ENCODE measurements at places on chromosomes 13 and 19.

- no peak for DNase-seq
These were observed at the start of gene ETV2 for GRCh38 chr19:35641515-35642151. Gene ETV2 (plus strand): TSS chr19:35641745. CDS start chr19:35642461, 716 bp downstream.

- no peak for DNase-seq
These were observed 12.9 kb downstream of the RANBP3 start for GRCh38 chr19:5964816-5965565.

- no peak for DNase-seq
These were observed 34.1 kb downstream of the PSG5 start for GRCh38 chr19:43152214-43152613.

DNA sequence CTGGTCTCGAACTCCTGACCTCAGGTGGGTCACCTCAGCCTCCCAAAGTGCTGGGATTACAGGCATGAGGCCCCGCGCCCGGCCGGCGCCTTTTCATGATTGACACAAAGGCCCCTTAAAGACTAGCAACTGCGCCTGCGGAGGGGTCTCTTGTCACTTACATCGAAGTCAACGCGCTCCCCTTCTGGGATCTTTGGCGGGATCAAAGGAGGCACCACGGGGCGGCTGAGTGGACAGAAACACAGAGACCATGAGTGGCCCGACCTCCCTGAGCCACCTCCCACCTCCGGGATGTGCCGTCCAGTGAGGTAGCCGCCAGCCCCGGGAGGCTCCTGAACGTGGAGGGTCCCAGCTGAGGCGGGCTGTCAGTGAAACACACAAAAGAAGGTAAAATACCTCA, 7.3 kb downstream of the TNNT1 start:
- DNase-seq: no peak

DNA sequence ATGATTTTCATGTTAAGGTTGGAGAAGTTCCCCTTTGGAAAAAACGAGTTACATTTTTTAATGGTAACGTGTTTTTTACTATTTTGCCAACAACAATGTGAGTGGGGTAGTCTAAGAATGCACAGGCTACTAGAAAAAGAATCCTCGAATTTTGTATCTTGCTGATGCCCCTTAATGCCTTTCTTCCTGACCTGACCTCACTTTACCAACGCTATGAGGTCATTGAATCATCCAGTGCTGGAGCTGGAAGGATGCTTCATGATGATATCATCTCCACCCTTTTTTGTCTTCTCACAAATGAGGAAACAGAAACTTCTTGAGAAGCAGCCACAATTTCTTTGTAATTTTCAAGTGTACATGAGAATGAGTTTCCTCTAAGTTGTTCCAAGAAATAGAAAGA, 8.2 kb upstream of the UBL3 start:
- DNase-seq: no peak

- no peak for DNase-seq
These were observed 5.6 kb downstream of the KLK2 start for GRCh38 chr19:50878851-50879250.

DNA sequence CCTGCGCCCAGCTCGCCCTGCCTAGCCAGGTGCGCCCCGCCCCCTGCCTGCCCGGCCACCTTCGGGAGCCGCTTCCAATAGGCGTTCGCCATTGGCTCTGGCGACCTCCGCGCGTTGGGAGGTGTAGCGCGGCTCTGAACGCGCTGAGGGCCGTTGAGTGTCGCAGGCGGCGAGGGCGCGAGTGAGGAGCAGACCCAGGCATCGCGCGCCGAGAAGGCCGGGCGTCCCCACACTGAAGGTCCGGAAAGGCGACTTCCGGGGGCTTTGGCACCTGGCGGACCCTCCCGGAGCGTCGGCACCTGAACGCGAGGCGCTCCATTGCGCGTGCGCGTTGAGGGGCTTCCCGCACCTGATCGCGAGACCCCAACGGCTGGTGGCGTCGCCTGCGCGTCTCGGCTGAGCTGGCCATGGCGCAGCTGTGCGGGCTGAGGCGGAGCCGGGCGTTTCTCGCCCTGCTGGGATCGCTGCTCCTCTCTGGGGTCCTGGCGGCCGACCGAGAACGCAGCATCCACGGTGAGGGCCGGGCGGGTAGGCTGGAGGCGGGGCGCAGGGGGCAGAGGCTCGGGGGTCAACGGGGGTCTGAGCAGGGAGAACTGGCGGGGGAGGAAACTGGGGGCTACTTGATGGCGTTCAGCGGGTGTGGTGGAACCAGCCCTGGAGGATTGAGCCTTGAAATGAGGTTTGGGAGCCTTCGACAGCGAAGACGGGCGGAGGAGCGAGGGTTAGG, at the start of gene SPINT2:
SPINT2 (plus strand) TSS at position 88 of the 727 bp plus-strand sequence; CDS start at position 408, 320 bp downstream.
- no peak for DNase-seq

GRCh38 chr19:55500368-55500952, 12.2 kb downstream of the SSC5D start:
- no peak for DNase-seq

DNA sequence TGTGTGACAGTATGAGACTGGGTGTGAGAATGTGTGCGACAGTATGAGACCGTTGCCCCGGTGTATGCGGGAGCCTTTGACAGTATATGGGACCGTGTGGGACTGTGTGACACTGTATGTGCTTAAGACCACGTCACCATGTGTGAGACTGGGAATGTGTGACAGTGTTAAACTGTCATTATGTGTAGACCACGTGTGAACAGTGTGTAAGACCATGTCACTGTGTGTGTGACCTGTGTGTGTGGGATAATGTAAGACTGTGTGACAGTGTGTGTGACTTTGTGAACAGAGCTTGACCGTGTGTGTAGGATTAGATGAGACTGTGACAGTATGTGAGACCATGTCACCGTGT, 549 bp downstream of the ZNF583 start:
- no peak for DNase-seq

DNA sequence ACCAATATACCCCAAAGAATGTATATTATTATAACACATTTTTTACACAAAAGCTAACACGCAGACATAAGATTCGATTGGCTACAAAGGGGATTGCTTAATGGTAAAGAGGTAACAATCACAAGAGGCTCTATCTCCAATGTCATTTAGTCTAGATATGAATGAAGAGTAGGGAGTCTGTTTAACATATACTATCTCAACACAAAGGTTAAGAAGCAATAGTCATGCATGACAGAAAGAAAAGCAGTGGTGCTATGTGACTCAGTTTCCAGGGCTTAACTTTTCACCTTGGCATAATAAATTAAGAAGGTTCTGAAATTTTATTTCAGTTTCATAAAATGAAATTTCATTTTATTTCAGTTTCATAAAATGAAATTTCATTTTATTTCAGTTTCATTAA, 33.3 kb downstream of the UFM1 start:
- no peak for DNase-seq

DNA sequence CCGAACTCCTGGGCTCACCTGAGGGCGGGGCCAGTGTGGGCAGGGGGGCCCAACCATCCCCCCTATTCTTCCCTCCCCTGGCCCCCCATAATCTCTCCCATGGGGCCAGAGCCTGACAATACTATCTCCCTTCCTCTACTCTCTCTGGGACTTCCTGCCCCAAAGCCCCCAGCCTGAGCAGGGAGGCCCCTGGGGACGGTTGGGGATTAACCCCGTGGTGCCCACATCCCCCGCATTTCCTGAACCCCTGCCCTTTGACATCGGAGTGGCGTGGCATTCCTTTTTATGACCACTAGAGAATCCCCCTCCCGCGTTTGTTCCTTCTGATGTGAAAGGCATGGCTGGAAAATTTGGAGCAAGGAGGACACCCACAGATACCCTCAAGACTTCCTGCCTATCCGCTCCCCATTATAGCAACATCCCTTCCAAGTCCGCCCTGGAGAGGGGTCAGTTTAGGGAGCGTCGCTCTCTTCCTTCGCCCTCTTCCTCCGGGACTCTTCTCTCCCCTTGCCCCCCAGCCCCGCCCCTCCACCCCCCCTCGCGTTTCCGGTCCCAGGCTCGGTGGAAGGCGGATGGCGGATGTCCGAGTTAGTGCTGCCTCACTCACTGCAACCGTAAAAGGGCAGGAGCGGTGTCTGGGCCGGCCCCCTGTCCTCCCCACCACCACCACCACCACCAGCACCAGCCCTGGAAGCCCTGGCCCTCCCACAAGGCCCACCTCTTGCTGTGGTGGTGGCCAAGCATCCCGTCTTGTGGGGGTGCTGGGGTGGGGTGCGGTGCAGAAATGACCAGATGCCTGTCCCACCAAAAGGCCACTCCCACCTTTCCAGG, 1.8 kb downstream of the VASP start:
- DNase-seq: no peak

GRCh38 chr19:41792513-41793413, 3.6 kb upstream of the CEACAM3 start:
- DNase-seq: peak; percentile 10

- no peak for DNase-seq
These were observed 30.8 kb upstream of the PEPD start for GRCh38 chr19:33552191-33552927.

- DNase-seq: no peak
These were observed at the start of gene NMRK2 for GRCh38 chr19:3932931-3933810. Gene NMRK2 (plus strand): TSS chr19:3933069. CDS start chr19:3933672, 603 bp downstream.

- DNase-seq: no peak
These were observed 159.8 kb downstream of the PCDH9 start for GRCh38 chr13:67070306-67070705.

GRCh38 chr13:95388420-95389079, 87.3 kb upstream of the ABCC4 start:
- DNase-seq: no peak

DNA sequence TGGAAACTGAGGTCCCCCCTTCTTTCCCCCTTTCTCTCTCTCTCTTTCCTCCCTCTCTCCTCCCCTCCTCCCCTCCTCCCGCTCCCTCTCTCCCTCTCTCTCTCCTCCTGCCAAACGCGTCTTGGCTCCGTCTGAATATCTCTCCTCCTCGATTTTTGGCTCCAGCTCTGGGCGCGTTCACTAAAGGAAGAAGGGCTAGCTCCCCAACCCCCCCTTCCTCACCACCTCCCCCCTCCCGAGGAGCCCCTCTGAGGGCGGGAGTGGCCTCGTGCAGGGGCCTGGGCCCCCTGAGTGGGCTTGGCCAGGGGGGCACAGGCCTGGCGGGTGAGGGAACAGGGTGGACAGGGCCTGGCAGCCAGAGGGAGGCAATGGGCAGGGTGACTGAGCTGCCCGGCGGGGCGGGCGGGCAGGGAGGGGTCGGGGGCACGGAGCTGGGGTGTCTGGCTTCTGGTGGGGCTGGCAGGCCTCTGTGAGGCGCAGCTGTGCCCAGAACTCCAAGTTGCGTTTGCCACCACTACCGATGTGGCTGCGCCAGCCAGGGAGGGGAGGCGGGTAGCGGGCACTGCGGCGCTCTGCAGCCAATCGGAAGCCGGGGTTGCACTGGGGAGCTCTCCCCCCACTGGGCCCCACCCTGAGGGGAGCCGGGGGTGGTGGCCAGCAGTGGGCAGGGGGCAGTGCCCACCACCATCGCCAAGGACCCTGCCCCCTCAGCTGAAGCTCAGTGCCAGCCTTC, 7.1 kb downstream of the NFIX start:
- DNase-seq: no peak

GRCh38 chr13:106369091-106369490, 166.4 kb downstream of the EFNB2 start:
- DNase-seq: no peak

DNA sequence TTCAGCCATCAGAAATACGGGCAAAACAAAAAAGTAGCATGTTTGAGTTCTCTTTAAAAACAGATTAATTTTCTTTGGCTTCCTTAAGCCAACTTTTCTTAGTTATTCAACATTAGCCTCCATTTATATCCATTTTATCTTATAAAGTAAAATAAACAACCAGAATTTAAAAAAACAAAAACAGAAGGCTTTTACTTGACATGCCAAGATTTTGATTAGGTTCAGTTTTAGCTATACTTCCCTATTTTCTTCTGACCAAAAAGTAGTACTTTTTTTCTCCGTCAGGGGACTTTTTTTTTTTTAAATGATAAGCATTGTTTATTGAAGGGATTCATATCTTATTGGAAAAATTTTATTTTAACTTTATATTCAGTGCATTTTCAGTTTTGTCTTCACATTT, 18.1 kb downstream of the RNASEH2B start:
- DNase-seq: no peak

GRCh38 chr13:95485518-95486144, 66.9 kb upstream of the CLDN10 start:
- no peak for DNase-seq

DNA sequence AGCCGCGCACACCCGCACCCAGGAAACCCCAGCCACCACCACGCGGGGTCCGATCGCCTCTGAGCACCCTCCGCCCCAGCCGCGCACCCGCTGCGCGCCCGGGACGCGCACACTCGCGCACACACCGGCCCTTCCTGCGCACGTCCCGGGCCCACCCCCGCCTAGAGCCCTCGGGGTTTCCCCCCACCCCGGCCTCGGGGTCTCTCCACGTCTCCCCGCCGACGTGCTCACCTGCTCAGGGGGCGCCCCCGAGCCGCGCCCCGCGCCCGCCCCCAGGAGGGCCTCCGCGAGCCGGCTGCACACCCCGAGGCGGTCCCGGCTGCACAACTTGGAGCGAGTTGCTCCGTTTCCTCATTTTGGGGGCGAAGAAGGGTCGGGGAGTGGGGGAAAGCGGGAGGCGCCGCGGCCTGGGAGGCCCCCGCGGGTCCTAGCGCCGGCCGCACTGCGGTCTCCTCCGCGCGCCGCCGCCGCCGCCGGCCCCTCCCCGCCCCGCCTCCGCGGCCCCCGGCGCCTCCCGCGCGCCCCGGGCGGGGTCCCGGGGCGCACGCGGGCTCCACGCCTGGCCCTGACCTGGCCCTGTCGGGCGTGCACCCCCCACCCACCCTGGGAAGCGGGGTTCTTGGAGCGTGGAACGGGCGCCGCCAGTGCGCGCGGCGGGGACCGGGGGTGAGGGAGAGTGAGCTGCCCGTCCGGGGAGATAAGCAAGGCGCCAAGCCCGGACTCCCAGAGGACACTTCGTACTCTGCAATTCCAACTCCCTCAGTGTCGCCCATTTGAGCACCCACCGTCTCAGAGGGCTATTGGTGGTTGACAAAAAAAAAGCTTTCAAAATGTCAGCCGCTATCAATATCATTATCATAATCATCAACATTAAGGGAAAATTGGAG, at the start of gene MATK:
MATK (minus strand) TSS at position 444 of the 887 bp plus-strand sequence. CDS start 1,246 bp downstream, outside the sequence.
- DNase-seq: no peak

GRCh38 chr19:28829762-28830161, 383.2 kb downstream of the UQCRFS1 start:
- no peak for DNase-seq

DNA sequence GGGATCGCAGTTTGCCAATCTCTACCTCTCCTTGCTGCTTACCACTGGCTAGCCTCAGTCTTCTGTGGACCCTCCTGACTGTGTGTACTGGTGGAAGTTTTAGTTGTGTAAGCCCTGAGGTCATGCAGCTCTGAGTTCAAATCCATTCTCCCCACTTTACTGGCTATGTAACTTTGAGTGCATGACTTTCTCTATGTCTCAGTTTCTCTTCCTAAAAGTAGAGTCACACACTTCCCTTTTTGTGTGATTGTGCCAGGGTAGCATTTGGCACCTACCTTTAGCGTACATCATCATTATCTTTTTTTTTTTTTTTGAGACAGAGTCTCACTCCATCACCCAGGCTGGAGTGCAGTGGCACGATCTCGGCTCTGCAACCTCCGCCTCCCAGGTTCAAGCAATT, 70.3 kb downstream of the MAP4K1 start:
- DNase-seq: no peak

DNA sequence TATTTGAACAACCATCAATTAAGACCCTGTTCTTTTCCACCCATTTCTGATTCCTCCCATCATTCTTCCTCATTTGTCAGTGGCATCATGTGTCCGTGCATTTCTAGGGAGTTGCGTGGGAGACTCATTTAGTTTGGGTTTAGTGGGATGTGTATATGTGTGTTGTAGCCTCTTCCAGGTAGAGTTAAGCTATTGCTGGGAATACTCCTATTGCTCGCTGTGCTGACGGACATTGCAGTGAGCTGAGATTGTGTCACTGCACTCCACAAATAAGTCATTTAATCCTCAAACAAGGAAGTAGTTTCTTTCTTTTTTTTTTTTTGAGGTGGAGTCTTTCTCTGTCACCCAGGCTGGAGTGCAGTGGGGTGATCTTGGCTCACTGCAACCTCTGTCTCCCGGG, 42.2 kb upstream of the RCBTB2 start:
- DNase-seq: no peak

Measured in hematopoietic multipotent progenitor cell treated with erythropoietin and hydrocortisone succinate and interleukin-3 and kit ligand, for 17 days (in vitro differentiated cells).